ENCODE measurements at places on chromosomes 13 and 19.
A peak's percentile ranks its signal among the peaks of the same experiment; 100 is the strongest.

- no peak for DNase-seq
These were observed 1.1 kb downstream of the RBM26 start for GRCh38 chr13:79404985-79405384.

- no peak for DNase-seq
These were observed at the start of gene CYP4F2 for GRCh38 chr19:15897738-15898276. Gene CYP4F2 (minus strand): TSS chr19:15898074. CDS start chr19:15897611, 463 bp downstream.

DNA sequence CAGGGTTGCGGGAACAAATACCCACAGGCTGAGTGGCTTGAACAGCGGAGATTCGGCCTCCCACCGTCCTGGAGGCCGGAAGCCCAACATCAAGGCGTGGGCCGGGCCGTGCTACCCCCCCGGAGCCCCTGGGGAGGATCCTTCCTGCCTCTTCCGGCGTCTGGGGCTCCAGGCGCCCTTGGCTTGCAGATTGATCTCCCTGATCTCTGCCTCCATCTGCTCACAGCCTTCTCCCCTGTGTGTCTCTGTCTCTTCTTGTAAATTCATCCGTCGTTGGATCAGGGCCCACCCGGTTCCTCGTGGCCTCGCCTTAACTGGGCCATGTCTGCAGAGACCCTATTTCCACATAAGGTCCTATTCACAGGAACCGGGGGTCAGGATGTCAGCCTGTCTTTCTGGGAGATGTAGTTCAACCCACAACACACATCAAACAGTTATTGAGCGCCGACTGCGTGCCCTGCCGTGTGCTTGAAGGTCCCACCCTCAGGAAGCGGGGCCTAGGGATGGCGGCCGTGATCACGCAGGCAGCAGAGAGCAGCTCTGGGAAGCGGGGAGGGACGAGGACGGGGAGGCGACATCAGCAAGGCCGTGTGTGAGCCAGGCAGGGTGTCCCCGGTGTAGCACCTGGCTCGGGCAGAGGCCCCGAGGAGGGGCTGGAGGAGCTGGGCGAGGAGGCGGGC lies 21.3 kb downstream of the HCN2 start:
- DNase-seq: peak; percentile 82

DNA sequence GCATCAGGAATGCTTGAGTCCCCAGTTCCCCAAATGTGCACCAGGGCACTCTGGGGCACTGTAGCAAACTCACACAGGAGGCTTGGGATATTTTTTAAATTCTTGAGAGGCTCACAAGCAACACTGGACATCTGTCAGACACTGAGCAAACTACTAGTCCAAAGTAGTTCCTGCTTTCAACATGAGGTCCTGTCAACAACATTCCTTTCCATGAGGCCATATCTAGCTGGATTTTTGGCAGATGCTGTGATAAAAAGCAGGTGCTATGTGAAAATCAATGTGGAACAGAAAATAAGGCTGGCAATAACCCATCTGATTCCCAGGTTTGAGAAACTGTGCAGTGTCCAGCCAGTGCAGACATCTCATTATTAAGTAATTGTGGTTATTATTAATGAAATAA lies 50.5 kb downstream of the STARD13 start:
- no peak for DNase-seq

DNA sequence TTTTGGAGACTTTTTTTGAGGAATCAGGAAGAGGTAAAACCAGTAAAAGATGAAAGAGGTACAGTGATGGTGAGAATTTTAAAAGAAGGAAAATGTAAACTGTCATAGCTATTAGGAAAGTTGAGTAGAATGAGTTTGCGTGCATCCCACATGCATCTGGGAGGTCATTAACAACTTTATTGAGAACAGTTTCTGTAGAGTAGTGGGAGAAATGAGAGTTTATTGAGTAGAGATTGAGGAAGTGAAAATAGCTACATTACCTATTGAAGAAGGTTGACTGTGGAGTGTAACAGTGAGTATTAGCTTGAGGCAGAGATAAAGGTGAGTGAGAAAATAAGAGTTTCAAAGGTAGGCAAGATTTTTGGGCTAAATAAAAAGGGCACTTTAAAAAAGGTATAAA lies 38.7 kb downstream of the BRCA2 start:
- DNase-seq: no peak

GRCh38 chr13:33135097-33135496 lies 118.9 kb downstream of the KL start:
- no peak for DNase-seq

DNA sequence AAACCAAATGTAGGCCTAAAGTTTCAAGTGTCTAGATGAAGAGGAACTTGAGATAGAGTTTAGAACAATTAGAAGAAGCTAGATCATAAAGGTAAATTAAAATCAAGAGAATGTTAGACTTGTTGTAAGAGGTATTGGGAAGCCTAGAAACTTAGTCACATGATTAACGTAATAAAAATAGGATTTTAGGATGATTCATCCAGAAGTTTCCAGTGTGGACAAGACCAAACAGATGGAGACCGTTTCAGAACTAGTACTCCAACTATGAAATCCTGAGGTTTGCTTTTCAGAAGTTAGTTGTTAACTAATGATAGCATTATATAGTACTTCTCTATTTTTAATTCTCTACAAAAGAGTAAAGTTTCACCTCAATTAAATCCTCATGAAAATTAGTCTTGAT lies 104.9 kb downstream of the MZT1 start:
- no peak for DNase-seq

- no peak for DNase-seq
These were observed 161.6 kb upstream of the OBI1 start for GRCh38 chr13:78820541-78820940.

DNA sequence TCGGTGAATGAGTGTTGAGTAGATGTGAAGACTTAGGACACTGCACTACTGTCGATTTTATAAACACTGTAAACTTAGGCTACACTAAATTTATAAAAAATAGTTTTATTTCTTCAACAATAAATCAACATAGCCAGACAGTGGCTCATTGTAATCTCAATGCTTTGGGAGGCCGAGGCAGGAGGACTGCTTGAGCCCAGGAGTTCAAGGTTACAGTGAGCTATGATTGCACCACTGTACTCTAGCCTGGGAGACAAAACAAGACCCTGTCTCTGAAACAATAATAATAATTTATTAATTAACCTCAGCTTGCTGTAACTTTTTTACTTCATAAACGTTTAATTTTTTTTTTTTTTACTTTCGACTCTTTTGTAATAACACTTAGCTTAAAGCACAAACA lies 34.4 kb downstream of the ATP7B start:
- no peak for DNase-seq

DNA sequence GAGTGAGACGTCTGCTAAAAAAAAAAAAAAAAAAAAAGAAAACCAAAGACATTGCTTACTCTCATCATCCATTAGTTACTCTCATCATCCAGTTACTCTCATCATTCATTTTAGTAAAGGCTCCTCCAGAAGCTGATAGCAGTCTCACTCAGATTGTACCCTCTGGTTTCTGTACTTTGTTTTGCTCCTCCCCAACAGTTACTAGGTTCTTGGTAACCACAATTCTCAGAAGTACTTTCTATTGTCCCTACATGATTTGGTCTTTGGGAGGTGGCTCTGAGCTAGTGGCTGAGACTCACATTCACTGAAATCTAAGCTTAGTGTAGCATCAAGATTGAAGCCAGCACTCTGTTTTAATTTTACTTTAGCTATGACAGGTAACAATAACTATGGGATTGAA lies 14.3 kb downstream of the ERICH4 start:
- no peak for DNase-seq

GRCh38 chr13:23993680-23993985 lies 96.3 kb upstream of the C1QTNF9B start:
- no peak for DNase-seq

DNA sequence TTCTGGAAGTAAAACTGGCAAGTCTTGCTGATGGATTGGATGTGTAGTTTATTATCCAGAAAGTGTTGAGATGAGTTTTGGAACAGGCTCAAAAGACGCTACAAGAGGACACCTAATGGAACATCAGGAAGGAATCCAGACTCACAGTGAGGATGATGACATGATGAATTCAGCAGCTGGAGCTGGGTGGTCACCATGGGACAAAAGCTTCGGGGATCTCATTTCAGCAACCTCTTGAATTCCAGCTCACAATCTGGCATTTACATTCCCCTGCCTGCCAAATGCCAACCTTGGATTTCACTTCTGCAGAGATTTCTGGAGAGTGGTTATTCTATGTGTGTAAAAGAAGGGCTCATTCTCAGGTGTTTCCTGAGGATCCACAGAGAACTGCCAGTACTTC lies 288.0 kb upstream of the TMTC4 start:
- DNase-seq: no peak

GRCh38 chr13:59210543-59210942 lies 953.2 kb downstream of the DIAPH3 start:
- DNase-seq: no peak

DNA sequence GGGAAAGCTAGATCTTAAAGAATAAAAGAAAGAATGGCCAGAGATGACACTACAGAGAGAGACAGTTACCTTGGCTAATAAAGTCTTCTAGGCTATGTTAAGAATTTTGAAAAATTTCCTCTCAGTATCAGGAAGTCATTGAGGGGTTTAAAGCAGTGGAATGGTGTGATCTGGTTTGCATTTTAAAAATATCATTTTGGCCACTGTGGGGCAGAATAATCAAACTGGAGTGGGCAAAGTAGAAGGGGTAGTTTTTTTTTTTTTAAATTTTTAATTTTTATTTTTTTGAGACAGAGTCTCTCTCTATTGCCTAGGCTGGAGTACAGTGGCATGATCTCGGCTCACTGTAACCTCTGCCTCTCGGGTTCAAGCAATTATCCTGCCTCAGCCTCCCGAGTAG lies 4.4 kb upstream of the CNMD start:
- no peak for DNase-seq

DNA sequence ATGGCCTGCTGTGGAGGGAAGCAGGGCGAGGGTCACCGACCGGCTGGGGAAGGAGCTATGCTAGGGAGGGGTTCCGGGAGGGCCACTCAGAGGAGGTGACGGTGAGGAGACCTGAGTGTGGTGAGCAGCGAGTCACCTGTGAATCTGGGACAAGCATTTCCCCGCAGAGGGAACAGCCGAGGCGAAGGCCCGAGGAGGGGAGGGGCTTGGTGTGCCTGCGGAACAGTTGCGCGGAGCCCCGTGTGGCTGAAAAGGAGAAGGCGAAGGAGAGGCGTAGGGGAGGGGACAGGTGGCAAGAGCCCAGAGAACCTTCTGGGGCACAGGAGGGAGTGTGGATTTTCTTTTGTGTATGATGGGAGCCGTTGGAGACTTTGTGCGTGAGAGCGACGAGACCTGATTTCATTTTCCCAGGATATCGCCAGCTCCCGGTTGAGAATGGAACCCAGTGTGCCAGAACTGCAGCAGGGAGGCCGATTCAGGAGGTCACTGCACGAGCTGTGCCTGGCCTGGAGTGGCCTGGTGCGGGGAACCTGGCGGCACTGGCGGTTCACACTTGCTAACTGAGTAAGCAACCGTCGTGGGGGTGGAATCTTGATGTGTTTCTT lies 117.7 kb upstream of the ZNF507 start:
- no peak for DNase-seq

DNA sequence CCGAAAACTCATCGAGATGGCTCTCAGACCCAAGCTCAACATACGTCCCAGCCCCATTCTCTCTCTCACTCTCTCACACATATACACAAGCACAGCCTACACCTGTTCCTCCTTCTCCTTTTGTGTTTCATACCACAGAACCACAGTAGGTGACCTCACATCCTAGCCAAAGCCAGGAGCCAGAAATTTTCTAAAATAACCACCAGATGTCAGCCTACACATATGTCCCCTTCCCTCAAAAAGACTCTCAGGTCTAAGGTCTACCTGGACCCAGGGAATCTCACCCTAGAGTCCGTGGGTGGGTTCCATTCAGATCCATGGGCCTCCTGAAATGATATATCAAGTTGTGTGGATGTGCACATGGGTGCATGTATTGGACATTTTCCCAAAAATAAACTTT lies 104.2 kb upstream of the IPO5 start:
- no peak for DNase-seq

DNA sequence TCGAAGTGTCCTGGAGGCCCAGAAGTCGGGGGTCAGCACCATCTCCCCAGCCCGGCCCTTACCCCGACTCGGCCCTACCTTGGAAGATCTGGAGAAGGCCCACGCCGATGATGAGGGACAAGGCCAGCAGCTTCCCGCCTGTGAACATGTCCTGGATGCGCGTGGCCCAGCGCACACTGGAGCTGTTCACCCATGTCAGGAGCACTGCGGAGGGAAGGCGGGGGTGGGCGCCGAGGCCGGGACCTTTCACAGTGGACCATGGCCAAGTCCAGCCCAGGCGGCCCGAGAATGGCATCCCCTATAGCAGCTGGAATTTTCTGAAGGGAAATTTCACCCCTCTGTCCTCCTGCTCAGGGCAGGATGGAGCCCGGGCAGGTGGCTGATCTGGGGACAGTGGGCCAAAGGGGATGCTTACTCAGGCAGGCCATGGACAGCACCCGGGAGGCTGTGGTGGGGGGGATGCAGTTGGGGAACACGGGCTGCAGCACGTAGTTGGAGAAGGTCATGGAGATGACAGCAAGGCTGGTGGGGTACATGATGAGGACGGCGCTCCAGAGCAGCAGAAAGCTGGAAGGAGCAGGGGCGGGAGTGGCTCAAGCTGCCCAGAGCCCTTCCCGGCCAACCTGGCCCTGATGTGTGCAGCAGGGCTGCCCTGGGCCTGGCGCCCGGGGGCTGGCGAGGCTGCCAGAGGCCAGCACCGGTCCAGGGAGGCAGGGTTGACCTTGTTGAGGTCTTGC lies 13.0 kb downstream of the SLC7A10 start:
- no peak for DNase-seq

- no peak for DNase-seq
These were observed 46.6 kb downstream of the CAPN12 start for GRCh38 chr19:38697641-38698071.

- no peak for DNase-seq
These were observed 176.5 kb downstream of the COL4A1 start for GRCh38 chr13:110130431-110130830.

- no peak for DNase-seq
These were observed at the start of gene ELL for GRCh38 chr19:18521692-18522123. Gene ELL (minus strand): TSS chr19:18522070. CDS start chr19:18522055, 15 bp downstream.

GRCh38 chr13:104414771-104415170 lies 1348.6 kb upstream of the SLC10A2 start:
- no peak for DNase-seq

DNA sequence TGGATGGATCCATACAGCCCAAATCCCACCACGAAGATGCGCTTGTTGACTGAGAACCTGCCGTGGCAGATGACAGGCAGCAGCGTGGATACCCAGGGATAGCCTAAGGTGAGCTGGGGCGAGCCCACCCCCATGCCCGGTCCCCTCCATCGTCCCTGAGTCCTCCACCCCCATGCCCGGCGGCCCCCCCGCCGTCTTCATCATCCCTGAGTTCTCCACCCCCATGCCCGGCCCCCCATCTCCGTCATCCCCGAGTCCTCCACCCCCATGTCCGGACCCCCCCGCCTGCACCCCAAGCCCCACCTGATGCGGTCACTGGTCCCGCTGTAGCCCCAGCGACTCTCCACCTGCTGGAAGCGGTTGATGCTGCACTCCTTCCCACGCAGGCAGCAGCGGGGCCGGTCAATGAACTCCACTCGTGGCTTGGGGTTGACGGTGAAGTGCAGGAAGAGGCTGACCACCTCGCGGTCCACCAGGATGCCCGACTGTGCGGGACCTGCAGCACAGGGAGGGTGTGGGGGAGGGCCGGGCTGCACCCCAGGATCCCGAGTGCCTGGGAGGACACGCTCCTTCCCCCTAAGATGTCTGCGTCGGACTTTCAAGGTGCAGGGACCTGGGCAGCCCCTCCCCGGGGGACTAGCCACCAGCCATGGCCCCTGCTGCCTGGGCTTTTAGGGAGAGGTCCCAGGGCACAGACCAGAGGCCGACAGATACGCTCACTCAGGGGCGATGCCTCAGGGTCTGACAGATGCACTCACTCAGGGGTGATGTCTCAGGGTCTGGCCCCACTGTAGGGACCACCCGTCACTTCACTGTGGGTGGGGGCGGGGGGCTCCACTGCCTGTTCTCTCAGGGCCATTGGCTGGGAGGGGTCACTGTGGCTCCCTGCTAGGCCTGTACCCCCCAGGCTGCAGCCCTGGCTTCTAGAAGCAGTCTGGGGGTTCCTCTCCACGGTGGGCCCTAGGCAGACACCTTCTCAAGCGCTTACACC lies 28.0 kb downstream of the BTBD2 start:
- no peak for DNase-seq
